A673 (cell line): ENCODE measurements at places on chromosomes 2 and 18. TPM values are rescaled to one million over a fixed set of nuclear protein-coding genes. Genes with fewer than 3 reads are reported as not detected.

The ERMN gene
- total RNA-seq = not detected in 2 replicates

The LRRC30 gene
- not detected in 2 replicates for total RNA-seq

DNA sequence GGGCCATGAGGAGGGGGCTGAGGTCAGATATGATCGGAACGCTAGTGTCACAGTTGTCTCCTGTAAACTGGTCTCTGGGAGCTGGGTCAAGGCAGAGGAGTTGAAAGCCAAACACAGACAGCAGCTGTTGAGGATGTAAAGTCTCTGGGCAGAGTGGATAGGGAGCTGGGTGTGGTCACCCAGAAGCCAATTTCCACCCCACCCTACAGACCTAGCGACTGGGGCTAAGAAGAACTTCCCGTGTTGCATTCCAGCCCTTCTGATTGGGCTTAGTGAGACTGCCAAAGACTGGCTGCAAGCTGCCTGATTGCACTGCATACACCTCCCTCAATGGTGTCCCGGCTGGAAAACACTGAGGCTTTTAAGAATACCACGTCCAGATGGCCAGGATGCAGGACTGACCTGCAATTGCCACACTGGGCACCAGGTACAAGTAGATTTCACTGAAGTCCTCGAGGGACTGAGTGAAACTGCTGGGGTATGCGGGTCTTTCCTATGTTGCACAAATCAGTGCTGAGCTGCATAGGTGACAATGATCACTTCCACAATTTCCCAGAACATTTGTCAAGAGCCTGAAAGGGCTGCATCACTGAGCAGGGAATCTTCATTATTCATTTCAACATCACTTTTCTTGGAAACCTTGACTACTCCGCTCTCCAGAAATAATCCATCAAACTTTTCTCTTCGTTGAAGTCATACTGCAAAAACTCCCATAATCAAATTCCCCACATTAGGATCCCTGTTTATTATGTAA lies 43.1 kb upstream of the EML4 start:
- H3K27me3 ChIP-seq = no peaks in the 10 kb centered on the region
- DNase-seq = no peak
- no peak overlapping the region for H3K27ac ChIP-seq
- no peaks in the 10 kb centered on the region for H3K36me3 ChIP-seq

DNA sequence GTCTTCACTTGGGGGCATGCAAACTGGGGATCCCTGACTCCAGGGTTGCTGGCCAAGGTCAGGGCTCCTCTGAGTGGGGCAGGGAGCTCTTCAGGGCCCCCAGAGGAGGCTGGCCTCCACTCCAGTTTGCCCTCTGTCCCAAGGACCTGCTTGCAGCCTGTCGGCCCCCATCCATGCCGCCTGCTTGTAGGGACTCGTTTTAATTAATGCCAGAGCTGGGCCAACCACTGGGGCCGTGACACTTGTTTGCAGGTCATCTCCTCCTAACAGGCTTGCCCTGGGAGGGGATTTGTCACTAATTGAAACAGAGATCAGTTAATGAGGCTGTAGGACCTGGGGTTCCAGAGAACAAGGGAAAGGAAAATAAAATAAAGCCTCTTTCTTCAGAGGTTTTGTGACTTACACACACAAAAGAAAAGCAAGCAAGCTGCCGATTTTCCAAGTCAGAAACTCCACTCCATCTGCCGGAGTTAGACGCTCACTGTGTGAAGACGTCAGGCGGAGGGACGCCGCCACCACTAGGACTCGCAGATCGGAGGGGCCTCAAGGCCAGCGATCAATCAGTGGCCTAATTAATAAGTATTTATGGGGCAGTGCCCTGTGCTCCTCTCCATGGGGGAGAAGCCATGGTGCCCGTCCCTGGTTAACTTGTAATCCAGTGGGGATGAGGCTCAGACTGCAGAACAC lies 75.9 kb downstream of the SFXN5 start:
- H3K27ac ChIP-seq = no peak overlapping the region
- no peaks in the 10 kb centered on the region for H3K27me3 ChIP-seq
- no peaks in the 10 kb centered on the region for H3K4me1 ChIP-seq
- no peak overlapping the region for H3K4me3 ChIP-seq
- DNase-seq = no peak
- no peaks in the 10 kb centered on the region for H3K36me3 ChIP-seq

The TGFA gene
- total RNA-seq = 0.13 TPM in 1 of 2 replicates, not detected in the other

The PRSS56 gene
- total RNA-seq = not detected in 2 replicates

DNA sequence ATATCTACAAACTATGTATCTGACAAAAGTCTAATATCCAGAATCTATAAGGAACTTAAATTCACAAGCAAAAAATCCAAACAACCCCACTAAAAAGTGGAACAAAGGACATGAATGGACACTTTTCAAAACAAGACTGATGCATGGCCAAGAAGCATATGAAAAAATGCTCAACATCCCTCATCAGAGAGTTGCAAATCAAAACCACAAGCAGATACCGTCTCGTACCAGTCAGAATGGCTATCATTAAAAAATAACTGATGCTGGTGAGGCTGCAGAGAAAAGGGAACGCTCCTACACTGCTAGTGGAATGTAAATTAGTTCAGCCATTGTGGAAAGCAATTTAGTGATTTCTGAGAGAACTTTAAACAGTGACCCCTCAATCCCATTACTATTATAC lies 56.5 kb downstream of the CCBE1 start:
- no peak overlapping the region for H3K27ac ChIP-seq
- H3K36me3 ChIP-seq = no peaks in the 10 kb centered on the region
- H3K27me3 ChIP-seq = peaks cover 29% of the 10 kb centered on the region
- H3K4me3 ChIP-seq = no peak overlapping the region
- H3K4me1 ChIP-seq = no peaks in the 10 kb centered on the region
- no peak for DNase-seq

- H3K36me3 ChIP-seq = peaks cover 6% of the 10 kb centered on the region
- DNase-seq = no peak
- H3K27me3 ChIP-seq = no peaks in the 10 kb centered on the region
- peaks cover 12% of the 10 kb centered on the region for H3K4me1 ChIP-seq
These were observed 14.7 kb downstream of the MAP3K20 start for GRCh38 chr2:173090276-173090877.

GRCh38 chr2:42457011-42457410 lies 36.8 kb downstream of the KCNG3 start:
- no peaks in the 10 kb centered on the region for H3K4me1 ChIP-seq
- H3K4me3 ChIP-seq = no peak overlapping the region
- no peaks in the 10 kb centered on the region for H3K27me3 ChIP-seq
- H3K27ac ChIP-seq = no peak overlapping the region
- H3K36me3 ChIP-seq = no peaks in the 10 kb centered on the region

The SLC14A1 gene
- not detected in 2 replicates for total RNA-seq

The CLEC4F gene
- 0.67 and 1.1 TPM in 2 replicates for total RNA-seq

The GCC2 gene
- 25.4 and 27.2 TPM in 2 replicates for total RNA-seq

DNA sequence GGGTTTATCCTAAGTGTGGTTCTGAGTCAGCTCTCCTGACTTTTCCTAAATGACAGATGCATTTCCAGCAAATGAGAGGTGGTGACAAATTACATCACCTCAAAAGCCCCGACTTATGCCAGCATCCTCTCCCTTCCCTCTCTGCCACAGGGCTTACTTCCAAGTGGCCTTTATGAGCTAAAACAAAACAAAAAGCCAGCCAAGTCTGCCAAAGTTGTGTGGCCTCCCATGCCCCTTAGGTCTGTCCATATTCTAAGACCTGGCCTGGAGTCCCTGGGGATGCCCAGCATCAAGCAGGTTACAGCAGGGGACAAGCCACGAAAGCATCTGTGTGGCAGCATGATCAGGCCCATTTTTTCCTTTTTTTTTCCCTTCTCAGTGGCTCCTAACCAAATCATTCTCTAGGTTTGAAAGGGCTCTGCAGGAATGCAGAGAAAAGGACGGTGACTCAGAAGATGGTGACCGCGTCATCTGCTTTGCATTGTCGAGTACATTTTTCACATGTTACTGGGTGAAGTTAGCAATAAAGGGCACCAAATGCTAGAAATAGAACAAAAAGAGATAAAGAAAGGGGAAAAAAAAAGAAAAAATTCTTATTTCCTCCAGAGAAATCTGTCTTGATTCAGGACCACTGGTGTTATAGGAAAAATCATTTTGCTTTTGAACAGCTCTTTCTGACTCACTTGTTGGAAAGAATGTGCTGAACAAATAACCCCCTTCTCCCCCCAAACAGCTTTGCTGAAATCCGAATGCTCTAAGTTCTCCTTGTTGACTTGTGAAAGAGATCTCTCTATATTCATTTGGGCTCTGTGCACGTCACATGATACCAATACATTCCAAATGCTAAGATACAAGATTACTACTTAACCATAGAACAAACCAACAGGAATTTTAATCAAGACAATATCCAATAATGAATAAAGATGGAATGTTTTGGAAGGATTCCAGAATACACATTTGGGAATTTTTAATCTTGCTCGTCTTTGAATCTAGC lies 178.7 kb downstream of the EN1 start:
- H3K27me3 ChIP-seq = no peaks in the 10 kb centered on the region
- no peak overlapping the region for H3K4me3 ChIP-seq
- no peak overlapping the region for H3K27ac ChIP-seq
- no peak for DNase-seq
- no peaks in the 10 kb centered on the region for H3K4me1 ChIP-seq

The DCTN1 gene
- total RNA-seq = 172 and 177 TPM in 2 replicates

DNA sequence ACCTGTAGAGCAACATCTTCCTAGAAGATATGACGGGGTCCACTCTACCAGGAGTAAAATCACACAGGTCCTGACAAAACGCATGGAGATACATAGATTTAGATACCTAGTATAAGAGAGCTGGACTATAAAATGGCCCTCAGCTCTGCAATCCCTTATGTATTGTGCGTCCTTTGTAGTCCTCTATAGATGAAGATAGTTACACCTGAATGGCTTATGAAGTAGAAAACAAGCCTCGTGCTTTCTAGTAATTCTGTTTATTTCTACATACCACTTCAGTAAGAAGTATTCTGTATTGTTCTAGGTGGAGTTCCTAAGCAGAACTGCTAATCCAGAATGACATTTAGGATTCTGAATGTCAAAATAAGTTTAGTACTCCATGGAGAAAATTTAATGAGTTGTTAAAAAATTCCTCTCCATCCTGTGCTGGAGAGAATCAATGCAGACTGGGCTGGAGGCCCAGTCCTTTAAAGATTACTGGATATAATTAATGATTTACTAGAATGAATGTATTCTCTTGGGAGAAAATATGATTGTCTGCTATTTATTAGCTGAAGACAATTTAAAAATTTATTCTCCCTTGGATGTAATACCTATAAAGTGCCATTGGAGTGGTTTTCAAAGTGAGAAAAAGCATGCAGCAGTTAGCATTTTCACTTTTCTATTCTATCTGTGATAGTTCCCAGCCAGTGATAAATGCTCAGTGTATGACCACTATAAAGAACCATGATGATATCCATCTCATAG lies 147.3 kb upstream of the UNC80 start:
- H3K27ac ChIP-seq = no peak overlapping the region
- H3K4me1 ChIP-seq = peaks cover 6% of the 10 kb centered on the region
- DNase-seq = no peak
- H3K27me3 ChIP-seq = no peaks in the 10 kb centered on the region

The RNF149 gene
- total RNA-seq = 26.8 and 27.1 TPM in 2 replicates
